ENCODE measurements at places on chromosomes 1 and 21.

GRCh38 chr1:201142011-201142848 is 12.0 kb downstream of the TMEM9 start:
- no peak for DNase-seq

DNA sequence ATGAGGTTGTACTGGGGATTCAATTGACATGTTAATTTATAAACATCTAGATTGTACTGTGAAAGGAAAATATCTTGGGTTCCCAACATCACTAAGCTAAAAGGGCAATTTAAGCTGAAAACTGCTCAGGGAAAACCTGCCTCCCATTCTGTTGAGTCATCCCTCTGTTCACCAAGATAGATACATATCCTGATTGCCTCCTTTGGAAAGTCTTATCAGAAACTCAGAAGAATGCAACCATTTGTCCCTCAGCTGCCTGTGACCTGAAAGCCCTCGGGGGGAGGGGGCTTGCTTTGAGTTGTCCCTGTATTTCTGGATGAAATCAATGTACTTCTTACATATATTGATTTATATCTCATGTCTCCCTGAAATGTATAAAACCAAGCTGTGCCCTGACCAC is 187.0 kb upstream of the ETV3 start:
- peak; percentile 29 for DNase-seq

DNA sequence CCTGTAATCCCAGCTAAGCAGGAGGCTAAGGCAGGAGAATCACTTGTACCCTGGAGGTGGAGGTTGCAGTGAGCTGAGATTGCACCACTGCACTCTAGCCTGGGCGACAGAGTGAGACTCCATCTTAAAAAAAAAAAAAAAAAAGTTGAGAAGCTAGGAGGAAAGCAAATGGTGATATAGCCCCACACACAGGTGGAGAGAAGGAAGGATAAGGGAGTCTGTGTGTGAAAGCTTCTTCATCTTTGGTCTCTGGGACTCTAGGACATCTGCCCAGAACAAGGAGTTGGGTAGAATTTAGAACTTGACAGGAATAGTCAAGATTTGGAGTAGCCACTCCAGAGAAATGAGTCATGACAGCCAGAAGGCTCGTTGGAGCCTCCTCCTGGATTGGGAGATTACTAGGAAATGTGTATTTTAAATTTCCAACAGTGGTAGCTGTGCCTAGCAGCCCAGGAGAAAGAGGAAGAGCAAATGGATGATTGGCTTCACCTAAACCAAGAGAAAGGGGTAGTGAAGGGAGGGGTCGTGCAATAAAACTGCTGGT is 19.9 kb downstream of the NPL start:
- DNase-seq: no peak

GRCh38 chr21:39346671-39347331 is 2.1 kb downstream of the HMGN1 start:
- DNase-seq: no peak

DNA sequence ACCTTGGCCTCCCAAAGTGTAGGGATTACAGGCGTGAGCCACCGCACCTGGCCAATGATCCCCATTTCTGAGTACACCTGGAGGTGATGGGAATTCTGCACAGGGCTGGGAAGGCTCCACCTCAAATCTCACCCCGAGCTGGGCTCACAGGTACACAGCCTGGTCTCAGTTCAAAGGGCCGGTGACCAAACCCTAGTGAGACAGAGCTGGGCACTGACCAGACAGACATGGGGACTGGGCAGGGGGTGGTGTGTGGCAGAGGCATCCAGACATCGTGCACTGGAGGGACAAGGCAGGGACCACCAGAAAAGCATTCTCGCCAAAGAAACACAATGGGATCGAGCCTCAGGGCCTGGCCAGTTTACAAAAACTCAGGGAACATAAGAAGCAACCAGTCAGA is 17.2 kb downstream of the LSS start:
- DNase-seq: no peak

GRCh38 chr1:116485071-116485735 is 85.6 kb downstream of the CD58 start:
- peak; percentile 87 for DNase-seq

DNA sequence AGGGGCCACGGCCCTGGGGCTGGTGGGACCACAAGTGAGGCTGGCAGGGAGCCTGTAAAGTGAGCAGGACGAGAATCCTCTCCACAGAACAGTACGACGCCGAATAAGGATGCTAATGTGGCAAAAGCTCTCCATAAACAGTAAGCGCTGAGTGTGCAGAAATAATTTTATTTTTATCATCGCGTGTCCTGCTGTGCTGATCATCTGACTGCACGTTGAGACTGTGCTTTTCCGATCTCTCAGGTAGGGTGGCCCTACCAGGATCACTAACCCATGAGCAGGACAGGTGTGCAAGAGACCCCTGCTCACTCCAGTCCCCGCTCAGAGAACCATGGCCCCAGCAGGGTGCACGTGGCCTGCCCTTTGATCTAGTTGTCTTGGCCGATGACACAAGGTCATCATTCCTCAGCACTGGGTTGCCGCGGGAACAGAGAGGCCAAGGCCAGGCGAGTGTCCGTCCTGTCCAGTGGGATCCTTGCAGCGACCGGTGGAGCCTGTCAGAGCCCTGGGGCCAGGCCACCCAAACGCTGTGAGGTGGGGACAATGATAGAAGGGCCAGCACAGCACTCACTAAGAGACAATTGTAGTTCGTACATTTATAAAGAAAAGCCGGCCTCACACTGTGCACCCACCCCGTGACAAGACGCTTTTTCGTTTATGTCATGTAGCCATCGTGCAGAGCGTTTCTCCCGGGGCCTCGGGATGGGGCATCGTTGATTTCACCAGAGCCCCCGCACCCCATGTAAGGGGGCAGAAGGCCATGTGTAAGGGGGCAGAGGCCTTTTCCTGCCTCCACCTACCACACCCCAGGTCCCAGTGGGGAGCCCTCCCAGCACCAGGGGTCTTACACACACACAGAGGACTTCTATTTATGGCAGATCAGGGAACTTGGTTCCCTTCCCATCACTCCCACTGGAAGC is 52.7 kb upstream of the ADARB1 start:
- DNase-seq: no peak

DNA sequence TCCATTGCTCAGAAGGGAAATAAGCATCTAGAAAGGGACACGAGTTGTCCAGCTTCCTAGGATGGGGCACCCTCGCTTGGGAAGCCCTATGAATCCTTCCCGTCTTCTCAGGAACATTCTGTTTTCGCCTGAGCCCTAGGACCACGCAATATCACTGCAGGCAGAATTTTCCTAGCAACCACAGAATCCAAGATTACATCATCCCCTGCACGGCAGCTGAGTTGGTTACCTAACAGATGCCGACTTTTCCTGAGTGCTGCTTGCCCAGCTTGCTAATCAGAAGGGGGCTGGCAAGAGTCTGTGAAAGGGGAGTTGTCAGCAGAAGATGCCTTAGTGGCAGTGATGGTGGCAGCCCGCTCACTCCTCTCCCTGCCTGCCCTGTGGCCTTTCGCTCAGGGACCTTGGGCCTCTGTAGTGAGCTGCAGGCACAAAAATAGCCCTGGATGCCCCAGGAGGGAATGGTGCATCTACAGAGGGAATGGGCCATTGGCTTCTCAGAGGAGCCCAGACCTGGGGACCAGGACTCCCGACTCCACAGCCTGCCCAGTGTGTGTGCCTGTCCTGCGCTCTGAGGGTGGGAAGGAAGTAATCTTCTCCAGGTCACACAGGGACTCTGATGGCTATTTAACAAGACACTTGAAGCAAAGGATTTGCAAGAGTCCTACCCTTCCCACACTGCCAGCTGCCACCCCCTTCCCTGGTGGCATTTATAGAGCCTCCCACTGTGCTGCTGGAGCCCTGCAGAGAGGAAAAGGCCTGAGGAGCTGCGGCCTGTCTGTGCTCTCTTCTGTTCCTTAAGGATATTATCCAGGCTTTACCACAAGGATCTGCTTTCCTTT is 28.9 kb upstream of the CLSTN1 start:
- DNase-seq: no peak

GRCh38 chr1:183674339-183674738 is 21.2 kb upstream of the APOBEC4 start:
- DNase-seq: no peak

DNA sequence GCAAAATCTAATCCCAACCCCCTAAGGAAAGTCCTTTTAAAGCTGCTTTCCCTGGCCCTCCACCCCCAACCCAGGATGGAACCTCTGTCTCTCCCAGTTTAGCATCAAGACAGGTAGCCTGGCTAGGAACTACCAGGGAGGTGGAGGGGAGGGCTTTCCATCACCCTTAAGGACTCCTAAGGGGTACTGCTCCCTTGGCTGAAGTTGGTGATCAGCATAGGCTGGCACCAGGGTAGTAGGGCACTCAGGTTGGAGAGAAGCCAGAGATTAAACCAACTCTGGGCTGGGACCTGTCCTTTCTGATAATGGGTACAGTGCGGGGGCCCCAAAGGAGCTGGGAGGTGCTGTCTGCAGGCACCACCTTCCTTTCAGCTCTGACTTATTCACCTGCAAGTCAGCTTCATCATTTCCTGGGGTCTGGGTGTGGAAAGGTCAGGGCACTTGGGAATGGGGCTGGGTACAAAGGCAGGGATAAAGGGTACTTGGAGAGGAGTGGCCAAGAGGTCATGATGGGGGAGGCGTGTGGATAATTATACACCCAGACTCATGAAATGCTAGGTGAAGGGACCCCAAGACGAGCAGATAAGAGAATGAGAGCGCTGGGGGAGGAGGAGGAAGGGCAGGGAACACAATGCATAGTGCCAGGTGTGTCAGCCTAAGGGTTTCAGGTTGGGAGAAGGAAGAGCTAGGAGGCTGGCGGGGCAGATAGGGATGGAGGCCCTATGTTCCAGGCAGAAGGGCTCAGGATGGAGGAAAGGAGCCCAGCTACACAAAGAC is 1.2 kb downstream of the ARHGEF2 start:
- no peak for DNase-seq

DNA sequence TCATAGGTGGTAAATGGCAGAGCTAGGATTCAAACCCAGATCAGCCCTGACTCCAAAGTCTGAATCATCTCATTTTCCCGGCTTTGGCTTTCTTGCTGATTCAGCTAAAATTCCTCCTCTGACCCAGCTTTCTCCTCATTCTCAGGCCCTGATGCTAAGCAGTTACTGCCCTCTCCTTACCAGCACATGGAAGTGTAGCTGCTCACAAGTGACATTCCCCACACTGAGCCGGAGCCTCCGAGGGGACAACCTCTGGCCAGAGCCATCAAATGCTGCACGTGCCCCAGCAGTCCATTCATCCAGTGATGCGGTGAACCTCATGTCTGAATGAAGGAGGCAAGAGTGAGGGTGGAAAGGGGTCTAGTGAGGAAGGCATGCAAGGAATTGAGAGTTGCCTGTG is 11.1 kb downstream of the ITGA10 start:
- no peak for DNase-seq

DNA sequence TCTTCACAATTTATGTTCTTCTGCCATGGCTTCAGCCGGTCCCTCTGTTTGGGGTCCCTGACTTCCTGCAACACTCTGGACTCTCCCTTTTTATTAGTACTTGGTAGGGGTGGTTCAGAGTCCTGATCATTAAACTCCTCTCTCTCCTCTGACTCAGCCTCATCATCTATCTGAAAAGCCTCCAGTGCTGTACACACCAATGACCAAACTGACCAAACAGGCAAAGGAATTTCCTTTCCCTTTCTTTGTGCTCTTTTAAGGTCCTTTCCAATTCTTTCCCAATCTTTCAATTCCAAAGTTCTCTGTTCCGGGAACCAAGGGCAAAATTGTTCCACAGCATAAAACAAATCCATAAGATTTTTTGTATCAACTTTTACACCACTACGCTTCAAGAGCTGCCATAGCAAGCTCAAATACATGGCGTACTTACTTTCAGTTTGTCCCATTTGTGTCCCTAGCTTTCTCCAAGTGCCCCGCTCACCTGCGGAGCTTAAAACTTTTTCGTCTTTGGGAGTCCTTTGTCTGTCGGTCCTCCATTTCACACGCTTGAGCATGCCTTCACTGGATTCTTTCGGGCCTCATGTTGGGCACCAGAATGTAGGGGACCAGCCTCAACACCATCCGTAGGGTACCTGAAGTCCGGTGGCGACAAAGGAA is 9.6 kb downstream of the DAP3 start:
- DNase-seq: no peak

GRCh38 chr1:36123356-36123755 is 1.7 kb downstream of the COL8A2 start:
- no peak for DNase-seq

- no peak for DNase-seq
These were observed 283.1 kb downstream of the TM2D1 start for GRCh38 chr1:61441723-61442262.

GRCh38 chr1:88210103-88210787 is 473.8 kb upstream of the PKN2 start:
- no peak for DNase-seq

GRCh38 chr1:80158771-80159170 is 1152.2 kb upstream of the ADGRL4 start:
- DNase-seq: no peak

DNA sequence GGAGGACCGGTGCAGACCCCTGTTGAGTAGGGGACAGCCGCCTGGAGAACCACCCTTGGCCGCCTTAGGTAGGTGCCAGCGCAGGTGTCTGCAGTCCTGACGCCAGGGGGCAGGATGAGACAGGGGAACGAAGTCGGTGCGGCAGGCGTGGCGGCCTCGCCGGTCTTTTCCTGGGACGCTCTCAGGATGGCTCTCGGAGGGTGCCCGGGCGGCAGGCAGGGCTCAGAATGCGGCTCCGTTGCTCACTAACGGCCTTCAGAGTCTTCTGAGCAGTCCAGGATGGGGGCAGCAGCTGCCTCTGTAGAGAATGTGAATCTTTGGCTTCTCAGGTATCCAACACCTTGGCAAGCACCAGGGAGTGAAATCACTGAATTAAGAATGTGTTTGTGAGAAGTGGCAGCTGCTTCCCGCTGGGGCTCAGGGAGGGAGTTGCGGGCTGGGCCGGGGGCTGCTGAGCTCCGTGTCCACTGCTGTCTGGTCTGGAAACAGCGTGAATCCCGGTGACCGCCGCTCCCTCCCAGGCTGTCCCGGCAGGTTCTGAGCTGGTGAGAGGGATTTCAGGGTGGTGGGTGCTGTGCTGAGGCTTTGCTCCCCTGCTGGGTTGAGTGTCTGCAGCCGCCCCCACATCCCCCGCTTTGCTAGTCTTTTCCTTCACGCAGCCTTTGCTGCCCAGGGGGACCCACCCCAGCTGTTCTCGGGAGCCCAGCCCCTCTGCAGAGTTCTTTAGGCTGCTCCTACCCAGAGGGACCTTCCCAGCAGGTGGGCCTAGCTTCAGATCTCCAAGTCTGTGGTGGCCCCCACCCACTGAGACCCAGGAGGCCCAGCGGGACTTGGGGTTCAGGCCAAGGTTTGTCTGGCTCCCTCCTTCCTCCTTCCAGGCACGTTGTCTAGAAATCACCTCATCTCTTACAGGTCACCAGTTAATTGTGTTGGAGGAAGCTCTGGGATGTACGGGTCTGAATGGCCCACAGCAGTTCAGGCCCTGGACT is 11.1 kb upstream of the C1orf174 start:
- DNase-seq: peak; percentile 92
